ENCODE measurements at places on chromosomes 3 and 15.

DNA sequence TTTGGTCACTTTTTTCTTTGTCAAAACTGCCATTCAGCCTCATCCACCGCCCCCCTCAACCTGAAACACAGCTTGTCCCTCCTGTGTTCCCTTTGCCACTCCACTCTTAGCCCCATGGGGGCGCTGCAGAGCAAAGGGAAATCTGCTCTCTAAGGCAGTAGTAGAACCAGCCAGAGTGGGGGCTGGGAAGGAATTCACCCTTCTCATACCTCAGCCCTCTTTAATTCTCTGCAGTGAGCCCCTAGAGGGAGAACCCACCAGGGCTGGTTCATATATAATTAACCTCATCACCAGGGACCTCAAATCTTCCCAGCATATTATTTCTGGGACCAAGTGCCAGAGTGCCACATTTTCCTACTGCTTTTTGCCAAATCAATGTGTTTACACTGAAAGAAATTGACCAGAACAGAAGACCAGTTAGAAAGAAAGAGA is 2.8 kb upstream of the BCL6 start:
- peak; percentile 96 for DNase-seq

DNA sequence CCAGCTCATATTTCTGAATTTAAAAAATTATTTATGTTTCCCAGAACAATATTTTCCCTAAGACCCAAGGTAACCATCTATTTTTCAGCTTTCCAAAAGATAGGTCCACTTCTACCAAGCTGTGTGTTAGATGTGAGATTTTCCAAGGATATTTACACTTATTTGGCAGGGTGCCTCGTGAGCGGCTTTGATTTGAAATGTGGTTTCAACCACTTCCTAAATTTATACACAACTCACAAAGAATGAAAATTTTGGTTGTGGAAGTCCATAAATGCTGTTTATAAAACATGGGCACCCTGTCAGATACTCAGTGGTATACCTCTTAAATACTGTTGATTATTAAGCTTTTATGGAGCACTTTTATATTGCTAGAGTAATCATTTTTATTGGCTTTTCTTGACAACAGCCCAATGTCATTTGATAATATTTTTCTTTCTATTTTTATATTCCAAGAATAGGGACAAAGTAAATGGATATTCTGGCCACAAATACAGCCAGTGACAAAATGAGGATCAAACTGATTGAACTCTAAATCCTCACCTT is 57.6 kb downstream of the GAP43 start:
- no peak for DNase-seq

- DNase-seq = no peak
These were observed 199.2 kb upstream of the CFAP20DC start for GRCh38 chr3:59249004-59249403.

DNA sequence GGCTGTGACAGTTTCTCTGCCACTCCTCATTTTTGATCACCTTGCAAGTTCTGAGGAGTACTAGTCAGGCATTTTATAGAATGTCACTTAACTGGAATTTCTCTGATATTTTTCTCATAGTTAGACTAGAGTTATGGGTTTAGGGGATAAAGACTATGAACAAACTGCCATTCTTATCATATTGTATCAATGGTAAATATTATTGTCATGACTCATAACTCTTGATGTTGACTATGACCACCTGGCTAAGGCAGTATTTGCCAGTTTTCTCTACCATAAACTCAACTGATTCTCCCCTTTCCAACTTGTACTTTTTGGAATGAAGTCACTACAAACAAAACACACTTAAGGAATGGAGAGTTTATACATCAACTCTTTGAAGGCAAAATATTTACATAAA is 22.7 kb upstream of the OR5K1 start:
- no peak for DNase-seq

DNA sequence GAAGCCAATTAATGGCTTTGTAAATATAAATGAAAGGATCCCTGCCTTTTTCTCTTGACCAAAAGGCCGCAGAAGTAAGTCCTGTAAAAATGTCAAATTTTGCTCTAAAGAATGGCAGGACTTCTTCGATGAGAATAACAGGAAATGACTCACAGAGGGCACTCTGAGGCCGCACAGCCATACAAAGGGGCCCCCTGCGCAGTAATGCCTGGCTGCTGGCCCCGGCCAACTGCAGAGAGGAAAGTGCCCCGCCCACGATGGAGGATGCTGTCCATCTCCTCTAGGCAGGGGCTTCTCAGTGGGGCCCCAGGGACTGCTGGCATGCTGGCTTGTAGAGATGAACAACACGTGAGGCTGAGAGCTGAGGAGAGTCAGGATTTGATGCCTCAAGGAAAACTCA is 18.1 kb upstream of the SCN10A start:
- peak; percentile 38 for DNase-seq

GRCh38 chr15:74901612-74902063 is 5.0 kb downstream of the FAM219B start:
- DNase-seq = peak; percentile 70

DNA sequence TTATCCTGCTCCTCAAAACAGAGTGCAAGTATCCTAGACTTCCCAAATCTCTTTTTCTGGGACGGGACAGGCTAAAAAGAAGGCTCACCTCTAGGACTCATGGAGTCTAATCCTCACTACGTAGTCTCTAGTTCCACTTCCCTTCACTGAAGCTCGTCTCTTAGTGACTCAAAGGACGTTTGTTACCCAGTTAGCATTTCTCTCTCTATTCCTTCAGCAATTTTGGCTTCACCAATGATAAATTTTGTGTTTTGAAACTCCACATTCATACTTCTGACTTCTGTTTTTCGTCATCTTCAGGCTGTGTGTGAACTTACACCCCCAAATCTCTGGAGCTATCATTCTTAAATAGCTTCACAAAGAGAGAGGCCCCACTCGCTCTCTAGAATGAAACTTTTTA is 627.1 kb downstream of the NAALADL2 start:
- DNase-seq = no peak

DNA sequence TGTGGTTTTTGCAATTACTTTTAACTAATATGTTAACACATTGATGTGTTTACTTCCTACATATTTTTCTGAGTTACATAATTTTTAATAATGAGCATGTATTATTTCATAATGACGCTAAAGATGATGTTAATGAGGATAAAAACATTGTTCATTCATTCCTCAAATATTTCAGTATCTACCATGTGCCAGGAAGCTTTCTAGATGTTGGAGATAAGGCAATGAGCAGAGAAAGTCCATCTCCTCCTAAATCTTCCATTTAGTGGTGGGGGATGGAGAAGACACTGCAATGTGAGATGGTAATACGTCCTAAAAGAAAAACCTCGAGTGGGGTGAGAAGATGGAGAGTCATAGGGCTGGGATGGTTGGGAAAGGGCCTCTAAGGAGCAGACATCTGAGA is 132.7 kb downstream of the MYLK start:
- DNase-seq = no peak

DNA sequence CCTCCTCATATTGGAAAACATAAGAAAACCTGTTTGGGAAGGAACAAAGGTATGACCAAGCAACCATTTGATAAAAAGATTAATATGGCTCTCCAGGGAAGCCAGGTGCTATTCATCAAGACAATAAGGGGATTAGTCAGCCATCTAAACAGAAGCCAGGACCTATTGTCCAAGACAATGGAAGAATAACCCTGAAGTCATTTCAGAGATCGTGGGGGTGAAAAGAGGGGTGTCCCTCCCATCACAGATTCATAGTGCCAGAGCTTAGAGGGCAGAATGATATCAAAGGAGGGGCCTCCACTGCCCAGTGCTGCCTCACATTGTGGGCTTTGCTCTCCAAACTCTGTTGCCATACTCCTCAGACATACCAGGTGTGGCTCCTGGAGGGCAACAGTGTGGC is 73.5 kb downstream of the DAPK2 start:
- no peak for DNase-seq

DNA sequence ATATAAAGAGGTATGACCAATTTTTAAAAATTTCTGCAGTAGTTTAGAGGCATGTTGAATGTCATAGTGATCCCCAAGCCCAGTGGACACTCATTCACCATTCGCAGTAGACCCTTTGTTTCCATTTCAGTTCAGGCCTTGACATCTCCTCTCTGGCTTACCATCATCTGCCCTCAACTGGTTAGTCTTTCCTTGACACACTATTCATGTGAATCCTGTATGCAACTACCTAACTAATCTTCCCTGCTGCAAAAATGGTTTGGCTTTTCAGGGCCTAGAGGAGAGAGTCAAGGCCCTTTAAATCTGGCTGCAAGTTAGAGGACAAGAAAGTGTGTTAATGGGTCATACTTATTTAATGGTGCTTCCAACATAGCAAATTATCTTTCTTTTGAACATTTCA is 10.9 kb downstream of the APH1B start:
- no peak for DNase-seq

DNA sequence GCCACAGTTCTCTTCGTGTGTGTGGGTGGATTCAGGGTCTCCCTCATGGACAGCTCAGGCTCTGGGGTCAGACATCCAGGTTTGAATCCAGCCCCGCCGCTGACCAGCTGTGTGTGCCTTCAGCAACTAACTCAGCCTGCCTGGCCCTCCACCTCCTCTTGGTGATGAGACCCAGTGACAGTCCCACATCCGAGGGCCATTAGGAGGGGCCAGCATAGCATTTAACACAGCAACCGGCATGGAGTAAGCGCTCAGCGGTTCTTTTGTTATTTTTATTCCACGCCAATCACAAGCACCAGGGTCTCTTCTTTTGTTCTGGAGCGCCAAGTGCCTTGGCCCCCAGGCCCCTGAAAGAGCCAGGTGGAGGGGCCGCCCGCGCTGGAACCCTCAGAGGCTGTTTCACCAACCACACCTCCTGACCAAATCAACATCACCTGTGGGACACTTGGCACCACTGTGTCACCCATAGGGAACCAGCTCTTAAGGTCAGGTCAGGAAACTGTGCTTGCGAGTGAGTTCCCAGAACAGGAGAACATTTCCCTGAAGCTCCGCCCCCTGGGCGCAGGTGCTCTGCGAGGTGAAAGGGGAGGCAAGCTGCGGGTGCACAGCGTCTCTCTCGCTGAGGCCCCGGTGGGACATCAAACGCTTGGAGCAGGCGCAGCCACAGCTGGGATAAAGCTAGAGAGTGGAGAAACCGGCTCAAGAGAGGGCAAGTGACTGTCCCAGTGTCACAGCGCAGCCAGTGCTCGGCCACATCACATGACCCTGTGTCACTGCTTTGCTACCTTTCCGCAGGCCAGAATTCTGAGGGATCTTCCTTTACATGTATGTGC is 311.3 kb downstream of the UACA start:
- peak; percentile 22 for DNase-seq

- DNase-seq = no peak
These were observed 23.9 kb upstream of the SLC12A8 start for GRCh38 chr3:125236331-125236903.

- DNase-seq = no peak
These were observed 36.6 kb downstream of the KLHL25 start for GRCh38 chr15:85757939-85758654.

DNA sequence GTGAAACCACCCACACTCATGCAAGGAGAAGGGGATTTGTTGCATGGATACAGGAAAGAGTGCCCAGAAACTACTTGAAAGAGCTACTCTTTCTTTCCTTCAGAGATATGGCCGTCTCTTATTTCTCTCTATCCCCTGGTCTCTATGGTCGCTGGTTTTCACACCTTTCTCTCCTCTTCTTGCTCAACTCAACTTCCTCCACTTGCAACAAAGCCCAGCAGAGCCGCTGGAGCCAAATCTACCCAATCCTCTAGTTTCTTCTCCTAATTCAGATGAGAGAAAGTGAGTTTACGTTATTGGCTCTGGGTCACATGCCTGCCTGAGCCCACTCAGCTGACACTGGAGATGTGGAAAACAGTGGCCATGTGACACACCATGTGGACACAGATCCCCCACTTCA is 215.2 kb downstream of the OSBPL10 start:
- DNase-seq = no peak
